ENCODE measurements at places on chromosomes 2 and 18.

DNA sequence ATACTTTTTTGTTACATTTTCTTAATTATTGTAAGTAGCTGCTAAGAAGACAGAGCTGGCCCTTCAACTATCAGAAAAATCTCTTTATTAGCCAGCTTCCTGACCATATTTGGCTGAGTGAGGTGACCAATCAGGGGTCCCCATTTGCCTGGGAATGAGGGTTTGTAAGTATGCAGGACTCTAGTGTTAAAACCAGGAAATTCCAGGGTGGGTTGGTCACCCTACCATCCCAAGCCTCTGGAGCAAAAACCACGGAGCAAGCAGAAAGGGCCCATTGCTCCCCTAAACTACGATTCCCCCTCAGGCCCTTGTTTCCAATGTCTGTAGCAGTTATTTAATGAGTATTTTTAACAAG, 165.6 kb upstream of the NCKAP5 start:
- DNase-seq: no peak

GRCh38 chr2:65092791-65093190, 36.6 kb downstream of the CEP68 start:
- DNase-seq: no peak

DNA sequence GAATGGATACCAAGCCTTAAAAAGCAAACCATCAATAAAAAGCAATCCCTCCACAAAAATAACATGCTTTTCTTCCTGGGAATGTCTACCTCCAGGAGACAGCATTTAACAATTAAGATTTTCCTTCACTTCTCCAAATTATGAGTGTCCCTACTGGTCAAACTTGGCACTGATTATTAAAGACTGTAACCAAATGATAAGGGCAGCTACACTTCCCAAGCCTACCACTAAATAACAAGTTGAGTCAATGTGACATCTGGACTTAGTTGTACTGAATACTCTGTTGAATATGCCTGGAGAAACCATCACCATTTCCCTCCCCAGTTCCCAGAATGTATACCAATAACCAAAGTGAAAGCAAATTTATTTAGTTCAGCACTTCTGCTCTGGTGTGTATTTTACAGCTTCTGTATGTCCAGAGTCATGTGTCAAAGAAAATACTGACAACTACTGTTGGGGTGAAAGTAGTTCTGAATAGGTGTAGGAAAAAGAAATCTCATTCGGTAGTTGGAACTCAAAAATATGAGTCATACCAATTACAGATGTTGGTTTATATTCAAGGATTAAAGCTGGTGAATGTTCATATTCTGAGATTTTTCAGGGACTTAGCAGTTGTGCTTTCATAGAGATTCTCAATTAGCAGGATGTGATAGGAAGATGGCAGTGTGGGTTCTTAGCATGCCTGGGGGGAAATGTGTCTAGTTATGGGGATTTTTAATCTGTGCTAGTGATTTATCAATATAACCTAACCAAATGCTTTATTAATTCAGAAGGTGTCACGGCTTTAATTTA, 1291.6 kb upstream of the GYPC start:
- DNase-seq: no peak

- DNase-seq: no peak
These were observed 293.6 kb upstream of the THUMPD2 start for GRCh38 chr2:40072442-40073232.

DNA sequence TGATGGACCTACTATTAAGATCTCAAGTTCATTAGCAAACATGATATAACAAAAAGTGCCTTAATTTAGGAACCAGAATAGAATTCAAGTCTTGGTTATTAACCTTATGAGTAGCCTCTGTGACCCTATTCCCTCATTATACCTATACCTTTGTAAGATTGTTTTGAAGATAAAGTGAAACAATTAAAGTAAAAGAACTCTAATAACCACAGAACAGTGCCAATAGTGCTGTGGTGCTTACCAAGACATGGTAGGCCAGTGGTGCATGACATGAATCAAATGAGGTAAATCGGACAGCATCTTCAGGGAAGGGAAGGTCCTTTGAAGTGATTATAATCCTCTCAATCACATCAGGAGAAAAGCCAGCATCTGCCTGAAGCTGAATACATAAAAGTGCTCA, 36.4 kb downstream of the METTL4 start:
- no peak for DNase-seq

- DNase-seq: no peak
These were observed 55.6 kb downstream of the MTX2 start for GRCh38 chr2:176324862-176325261.

DNA sequence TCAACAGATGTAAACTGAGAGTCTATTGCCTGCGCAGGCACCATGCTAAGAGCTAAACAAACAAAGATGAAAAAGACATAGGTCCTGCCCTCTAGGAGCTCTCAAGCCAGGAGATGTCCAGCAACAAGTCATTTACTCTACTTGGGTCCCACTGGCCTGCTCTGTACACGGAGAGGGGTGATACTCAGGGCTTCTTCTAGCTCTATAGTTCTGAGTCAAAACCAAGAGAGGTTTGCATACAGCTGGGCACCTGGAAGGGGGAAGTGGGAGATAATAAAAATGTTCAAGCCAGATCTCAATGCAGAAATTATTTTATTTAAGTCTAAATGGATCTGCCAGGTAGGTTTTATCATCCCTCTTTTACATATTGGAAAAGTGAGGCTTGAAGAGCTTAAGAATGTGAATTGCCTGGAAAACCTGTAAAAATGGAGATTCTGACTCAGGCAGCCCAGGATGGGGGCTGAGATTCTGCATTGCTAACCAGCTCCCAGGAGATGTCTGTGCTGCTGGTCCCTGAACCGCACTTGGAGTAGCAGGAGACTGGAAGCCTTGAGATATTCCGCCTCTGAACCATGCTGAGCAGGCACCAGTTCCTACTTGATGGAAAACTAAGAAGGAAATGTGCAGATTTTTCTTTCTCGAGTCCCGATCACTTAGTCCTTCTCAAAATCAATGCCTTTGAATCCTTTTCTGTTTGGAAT, 201.1 kb downstream of the PRKCE start:
- no peak for DNase-seq

- DNase-seq: no peak
These were observed 30.2 kb upstream of the ROCK1 start for GRCh38 chr18:21141668-21142422.

- DNase-seq: no peak
These were observed 17.5 kb downstream of the VRK2 start for GRCh38 chr2:58064086-58064485.

GRCh38 chr2:96873651-96874096, 3.8 kb upstream of the SEMA4C start:
- no peak for DNase-seq

DNA sequence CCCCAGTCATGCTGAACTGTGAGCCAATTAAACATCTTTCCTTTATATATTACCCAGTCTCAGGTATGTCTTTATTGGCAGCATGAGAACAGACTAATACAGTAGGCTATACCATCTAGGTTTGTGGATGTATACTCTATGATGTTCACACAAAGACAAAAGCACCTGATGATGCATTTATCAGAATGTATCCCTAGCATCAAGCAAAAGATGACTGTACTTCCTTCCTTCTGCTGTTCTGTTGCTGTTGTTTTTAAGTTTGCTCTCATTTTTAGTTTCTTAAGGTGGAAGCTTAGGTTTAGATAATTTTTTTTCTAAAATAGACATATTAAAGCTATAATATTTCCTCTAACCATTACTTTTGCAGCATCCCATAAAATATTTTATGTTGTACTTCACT, 12.4 kb downstream of the ZSCAN30 start:
- no peak for DNase-seq

DNA sequence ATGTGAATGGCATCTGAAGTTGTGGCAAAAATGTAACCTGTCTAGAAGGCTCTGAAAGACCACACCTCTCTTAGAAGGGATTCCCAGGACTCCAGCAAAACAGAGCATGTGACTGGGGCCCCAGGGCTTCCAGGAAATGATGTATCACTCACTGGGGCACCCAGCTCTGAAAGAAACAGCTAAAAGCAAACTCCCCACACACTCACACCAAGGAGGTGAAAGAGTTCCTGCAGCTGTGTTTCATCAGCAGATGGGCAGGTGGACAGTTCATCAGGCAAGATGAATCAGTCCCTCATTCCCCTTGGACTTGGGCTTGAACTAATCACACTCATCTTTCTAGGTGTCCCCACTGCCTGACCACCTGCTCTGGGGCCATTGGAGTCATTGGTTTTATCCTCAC, 76.2 kb downstream of the CCBE1 start:
- DNase-seq: no peak

GRCh38 chr18:5462227-5462626, 81.6 kb downstream of the EPB41L3 start:
- DNase-seq: no peak

- no peak for DNase-seq
These were observed 6.0 kb downstream of the REEP1 start for GRCh38 chr2:86331384-86331783.

GRCh38 chr18:63908858-63909257, 1.1 kb downstream of the SERPINB10 start:
- DNase-seq: no peak

DNA sequence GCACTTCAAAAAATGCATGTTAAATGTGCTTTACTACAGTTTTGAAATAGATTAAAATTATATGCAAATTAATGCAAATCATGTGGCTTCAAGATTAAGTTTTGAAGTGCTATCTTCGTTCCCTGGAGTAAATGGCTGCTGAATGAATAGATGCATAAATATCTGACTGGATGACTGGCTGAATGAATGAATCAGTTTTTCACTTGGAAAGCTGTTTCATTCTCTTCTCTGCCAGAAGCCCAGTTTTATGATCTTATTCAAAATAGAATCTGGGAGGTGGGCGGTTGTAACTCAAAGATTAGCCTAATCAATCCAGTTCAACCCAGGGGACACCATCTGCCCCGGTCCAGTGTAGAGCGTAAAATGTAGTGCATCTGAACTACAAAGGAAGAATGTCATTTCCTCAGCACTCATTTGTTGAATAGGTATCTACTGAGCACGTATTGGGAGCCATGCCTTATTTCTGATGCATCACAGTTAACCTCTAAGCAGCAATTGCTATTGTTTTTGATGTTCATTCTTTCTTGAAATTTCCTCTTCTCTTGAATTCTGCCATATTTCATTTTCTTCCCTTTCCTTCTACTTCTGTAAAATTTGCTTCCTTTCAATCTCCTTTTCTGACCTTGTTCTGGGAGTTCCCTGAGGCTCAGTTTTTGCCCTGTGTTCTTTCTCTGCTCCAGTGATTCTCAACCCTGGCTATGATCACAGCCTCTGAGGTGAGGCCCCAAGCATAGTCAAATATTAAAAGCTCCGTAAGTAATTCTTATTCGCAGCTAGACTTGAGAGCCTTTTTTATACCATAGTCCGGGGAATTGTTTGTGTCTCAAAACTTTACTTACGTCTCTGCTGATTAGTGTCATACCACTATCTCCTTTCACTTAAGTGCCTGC, 282.7 kb downstream of the PARD3B start:
- DNase-seq: no peak

DNA sequence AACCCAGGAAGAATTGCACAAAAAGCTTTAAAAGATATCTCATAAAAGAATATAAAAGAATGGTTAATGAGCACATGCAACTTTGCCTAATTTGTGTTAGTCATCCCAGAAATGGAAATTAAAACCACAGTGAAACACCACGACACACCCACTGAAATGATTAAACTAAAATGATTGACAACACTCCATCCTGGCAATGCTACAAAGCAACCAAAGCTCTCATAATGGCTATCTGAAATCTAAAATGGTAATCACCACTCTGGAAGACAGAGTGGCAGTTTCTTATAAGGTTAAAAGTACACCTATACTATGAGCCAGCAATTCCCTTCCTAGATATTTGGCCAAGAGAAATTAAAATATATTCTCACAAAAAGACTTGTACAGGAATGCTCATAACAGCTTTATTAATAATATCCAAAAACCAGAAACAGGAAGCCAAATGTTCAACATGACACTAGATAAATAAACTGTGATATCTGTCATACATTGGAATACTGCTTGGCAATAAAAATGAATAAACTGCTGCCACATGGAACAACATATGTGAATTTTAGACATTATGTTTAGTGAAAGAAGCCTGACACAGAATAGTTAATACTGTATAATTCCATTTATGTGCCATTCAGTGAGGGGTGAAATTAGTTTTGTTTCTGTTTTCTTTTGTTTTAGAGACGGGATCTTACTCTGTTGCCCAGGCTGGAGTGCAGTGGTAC, 105.3 kb upstream of the BCL2L11 start:
- no peak for DNase-seq

- no peak for DNase-seq
These were observed 45.4 kb downstream of the EXOC6B start for GRCh38 chr2:72780477-72780876.

DNA sequence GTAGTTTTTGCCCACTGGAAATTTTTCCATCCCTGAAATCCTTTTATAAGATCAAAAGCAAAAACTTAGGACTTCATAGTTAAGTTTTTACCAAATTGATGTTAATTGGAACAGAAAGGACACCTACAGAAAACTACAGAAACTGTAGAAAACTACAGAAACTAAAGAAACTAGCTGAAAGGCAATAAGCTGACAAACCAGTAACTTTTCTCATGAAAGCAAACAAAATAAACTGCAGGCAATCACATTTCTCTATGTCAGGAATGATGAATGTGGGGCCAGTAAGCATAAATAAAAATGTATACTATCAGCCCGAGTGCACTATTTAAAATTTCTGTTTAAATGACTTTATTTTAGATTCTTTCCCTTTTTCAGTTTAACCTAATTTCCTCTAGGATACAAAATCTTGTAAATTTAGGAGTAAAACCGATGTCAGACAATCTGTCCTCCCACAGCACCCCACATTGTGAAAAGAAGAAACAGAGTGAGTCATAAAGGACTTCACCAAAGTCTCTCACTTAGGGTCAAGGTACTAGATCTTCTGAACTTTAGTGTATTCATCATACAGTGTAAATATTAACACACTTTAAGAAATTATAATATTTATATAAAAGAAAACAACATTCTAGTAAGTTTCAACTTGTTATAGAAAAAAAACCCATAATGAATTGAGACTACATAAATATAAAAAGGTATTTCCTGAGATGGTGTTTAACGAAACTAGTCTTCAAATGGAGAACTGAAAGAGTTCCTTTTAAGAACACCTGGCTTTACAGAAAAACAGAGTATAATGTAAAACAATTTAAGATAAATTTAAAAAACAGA, 46.6 kb downstream of the USP40 start:
- no peak for DNase-seq

DNA sequence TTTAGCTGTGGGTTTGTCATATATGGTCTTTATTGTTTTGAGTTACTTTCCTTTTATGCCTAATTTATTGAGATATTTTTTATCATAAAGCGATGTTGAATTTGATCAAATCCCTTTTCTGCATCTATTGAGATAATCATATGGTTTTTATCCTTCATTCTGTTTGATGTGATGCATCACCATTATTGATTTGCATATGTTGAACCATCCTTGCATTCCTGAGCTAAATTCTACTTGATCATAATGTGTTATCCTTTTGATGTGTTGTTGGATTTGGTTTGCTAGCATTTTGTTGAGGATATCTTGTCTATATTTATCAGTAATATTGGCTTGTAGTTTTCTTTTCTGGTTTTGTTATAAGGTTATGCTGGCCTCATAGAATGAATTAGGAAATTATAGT, 308.5 kb downstream of the ADCYAP1 start:
- no peak for DNase-seq

- DNase-seq: no peak
These were observed 364.8 kb downstream of the TNS1 start for GRCh38 chr2:217638031-217638430.

Measured in T-helper 1 cell (primary cell).